ENCODE measurements at places on chromosomes 16 and 17. TPM values are rescaled to one million over a fixed set of nuclear protein-coding genes. Genes with fewer than 3 reads are reported as not detected.

DNA sequence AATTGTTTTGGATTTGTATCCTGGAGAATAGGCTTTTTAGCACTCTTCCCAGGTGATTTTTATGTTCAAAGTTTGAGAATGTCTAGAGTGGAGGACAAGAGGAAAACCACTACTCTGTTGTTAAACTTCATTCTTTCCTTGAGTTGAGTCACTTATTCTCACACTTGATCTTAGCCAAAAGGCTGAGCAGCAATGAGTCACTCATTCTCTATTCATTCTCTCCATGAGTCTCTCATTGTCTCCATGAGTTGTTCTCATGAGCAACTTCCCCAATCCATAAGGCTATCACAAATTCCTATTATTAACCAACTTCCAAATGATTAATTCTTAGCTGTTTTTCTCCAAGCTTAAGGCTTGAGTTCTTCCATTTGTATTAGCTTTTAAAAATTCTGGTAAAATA lies 1393.3 kb downstream of the CDH8 start:
- DNase-seq: no peak

- no peak for DNase-seq
Observed at GRCh38 chr17:35214631-35215273, 20.6 kb upstream of the SLC35G3 start.

- no peak for DNase-seq
Observed at GRCh38 chr17:17474341-17474740, 2.5 kb upstream of the MED9 start.

DNA sequence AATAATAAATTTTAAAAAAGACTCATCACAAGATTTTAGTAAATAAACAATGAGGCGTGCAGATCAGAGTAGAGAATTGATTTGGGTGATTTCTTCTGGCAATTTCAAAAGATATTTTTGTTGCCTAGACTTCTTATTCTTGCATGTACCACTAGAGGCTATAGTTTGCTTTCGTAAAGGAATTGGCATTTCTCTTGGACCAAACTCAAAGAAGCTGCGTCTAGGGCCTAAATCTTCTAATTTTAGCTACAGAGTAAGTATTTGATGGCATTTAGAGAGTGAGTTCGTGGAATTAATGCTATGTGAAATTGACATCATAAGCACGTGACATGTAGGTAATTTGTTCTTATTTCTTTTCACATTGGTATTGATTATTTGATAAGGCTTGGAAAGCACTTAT lies 24.4 kb upstream of the ABCC11 start:
- DNase-seq: no peak

DNA sequence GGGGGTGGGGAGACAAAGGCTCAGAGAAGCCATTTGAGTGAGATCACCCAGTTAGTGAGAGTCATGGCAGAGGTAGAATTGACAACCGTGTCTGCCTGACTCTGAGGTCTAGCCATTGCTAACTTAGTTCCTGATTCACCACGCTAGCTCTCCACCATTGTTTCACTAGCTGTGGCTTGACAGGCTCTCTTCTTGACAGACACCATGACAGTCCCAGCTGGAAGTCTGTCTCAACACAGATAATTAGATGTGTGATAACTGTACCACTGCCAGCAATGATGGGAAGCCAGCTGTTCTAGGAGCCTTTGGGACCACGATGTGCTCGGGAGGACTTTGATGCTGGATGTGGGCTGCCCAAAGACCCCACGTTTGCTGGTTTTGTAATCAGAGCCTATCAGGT lies 170.5 kb upstream of the CACNG3 start:
- no peak for DNase-seq

- no peak for DNase-seq
Observed at GRCh38 chr17:34118564-34118963, 136.5 kb upstream of the CCL2 start.

DNA sequence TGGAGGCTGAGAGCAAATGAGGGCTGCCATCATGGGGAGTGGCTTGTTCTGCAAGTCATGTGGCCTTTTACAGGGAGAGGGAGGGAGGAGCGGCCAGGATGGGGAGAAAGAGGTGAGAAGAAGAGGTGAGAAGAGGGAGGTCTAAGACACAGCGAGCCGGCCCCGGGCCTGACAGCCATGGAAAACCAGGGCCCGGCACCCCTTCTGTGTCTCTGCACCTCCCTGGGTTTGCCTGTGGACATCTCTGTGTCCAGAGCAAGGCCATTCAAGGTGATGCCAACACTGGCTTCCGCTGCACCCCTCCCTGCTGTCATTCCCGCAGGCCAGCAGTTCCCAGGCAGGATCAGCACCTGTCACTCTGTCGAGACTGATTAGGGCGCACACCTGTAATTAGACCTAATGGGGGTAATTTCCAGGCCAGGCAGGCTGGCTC lies 75.6 kb downstream of the MGAT5B start:
- no peak for DNase-seq

GRCh38 chr16:75566758-75567255 lies 628 bp downstream of the GABARAPL2 start:
- DNase-seq: no peak

GRCh38 chr16:15783985-15784384 lies 72.8 kb downstream of the MYH11 start:
- no peak for DNase-seq

The KCNJ18 gene
- not detected for total RNA-seq

The ABCC6 gene
- total RNA-seq: 0.12 TPM

The LAT gene
- total RNA-seq: 440 TPM

The C1QL1 gene
- total RNA-seq: not detected

The PYY gene
- total RNA-seq: not detected
